HFF-Myc (cell line): ENCODE measurements at places on chromosomes 12 and 14.
A peak's percentile ranks its signal among the peaks of the same experiment; 100 is the strongest.

DNA sequence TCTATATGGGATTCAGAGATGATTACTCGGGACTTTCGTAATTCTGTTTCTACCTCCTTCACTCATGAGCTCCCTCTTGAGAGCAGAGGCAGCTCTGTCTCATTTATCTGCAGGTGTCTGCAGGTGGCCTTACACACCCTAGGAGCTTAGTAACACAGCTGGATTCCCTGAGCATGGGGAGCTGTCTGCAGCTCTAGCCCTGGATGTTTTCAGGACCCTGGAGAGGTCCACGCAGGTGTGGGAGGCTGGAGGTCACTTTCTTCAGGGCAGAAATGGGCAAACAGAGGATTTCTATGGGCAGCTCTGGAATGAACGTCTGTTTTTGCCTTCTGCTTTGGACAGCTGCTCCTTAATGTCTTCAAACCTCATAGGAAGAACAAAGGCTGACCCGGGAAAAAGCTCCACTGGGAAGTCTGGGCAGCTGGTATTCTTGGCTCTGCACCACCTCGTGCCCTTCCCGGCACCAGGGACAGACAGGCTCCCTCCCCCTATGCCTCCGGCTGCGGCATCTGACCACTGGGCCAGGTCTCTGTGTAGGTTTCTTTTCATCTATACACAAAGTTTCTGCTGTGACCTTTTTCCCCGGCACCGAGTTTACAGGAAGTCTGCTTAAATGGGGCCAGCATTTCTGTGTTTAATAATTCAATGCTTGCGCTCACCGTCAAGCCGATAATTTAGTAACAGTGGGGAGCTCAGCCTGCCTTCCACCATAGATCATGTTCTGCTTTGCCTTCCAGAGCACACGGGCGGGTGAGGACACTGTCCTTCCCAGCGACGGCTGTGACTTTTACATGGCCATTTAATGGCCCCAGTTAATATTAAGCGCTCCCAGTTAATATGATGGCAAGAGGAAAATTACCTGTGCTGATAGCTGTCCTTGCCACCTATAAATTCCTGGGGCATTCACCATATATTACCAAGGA, 320.2 kb upstream of the SFSWAP start:
- DNase-seq, result no peak

GRCh38 chr12:121443911-121444841, 44.3 kb downstream of the RNF34 start:
- DNase-seq, result no peak

DNA sequence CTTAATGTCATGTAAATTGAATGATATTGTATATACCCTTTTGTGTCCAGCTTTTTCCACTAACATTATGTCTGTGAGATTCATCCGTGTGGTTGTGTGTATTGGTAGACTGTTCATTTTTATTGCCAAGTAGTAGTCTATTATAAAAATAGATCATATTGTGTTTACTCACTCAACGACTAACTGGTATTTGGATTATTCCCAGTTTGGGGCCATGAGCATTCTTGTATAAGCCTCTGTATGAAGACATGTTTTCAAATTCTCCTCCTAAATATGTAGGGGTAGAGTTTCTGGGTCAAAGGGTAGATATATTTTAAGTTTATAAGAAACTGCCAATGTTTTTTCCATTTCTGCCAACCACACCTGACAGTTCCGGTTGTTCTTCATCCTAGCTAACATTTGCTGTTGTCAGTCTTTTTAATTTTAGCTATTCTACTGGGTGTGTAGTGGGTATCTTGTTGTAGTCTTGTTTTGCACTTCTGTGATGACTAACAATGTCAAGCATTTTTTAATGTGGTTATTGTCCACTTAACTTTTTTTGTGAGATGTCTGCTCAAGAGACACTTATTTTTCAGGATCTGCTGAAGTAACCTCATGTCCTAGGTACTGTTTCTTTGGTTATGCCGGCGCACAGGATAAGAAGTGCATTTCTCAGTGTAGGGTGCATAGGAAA, 93.2 kb downstream of the DACT1 start:
- DNase-seq, result no peak

DNA sequence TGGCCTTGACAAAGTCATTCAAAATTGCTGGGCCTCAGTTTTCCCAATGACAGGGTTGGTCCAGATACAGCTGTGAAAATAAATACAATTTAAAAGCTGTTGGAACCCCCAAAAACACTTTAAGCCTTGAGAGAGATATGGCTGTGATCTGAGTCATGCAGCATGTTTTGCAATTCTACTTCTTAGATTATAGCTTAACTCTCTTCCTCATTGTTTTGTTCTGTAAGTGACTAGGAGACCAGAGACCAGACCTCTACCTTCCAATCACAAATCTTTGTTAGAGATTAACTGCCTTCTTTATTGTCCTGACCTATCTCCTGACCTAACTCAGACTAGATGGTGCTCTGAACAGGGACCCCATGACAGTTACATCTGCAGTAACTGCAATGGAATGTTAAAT, 198.1 kb downstream of the STXBP6 start:
- DNase-seq, result no peak

- DNase-seq, result no peak
Measured at GRCh38 chr14:65676361-65677014, 264.0 kb downstream of the FUT8 start.

DNA sequence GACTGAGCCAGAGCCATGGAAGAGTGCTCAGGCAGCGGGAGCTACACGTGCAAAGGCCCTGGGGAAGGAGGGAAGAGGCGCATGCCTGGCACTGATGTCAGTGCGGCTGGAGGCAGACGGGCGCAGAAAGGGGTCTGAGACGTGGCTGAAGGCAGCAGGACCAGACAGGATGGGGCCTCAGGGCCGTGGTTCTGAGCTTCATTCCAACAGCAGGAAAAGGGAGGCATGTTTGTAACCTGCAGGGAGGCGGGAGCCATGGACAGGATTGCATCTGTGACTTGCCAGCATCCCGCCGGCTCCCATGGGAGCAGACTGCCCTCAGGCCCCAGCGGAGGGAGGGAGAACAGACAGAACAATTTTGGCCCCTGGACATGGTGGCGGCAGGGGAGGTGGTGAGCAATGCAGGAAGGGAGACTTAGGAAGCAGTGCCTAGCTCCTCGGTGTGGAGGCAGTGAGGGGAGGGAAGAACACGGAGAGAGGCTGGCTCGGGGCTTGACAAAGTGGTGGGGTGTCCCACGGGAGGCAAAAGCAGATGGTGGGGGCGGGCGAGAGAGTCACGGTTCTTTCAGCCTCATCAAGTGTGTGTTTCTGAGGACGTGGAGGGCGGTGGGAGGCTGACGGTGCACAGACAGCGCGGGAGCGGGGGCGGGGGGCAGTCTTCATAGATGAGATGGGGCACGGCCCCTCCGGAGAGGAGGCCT, 33.3 kb upstream of the INF2 start:
- DNase-seq, result no peak

- no peak for DNase-seq
Measured at GRCh38 chr14:74483321-74483720, 9.8 kb downstream of the NPC2 start.

DNA sequence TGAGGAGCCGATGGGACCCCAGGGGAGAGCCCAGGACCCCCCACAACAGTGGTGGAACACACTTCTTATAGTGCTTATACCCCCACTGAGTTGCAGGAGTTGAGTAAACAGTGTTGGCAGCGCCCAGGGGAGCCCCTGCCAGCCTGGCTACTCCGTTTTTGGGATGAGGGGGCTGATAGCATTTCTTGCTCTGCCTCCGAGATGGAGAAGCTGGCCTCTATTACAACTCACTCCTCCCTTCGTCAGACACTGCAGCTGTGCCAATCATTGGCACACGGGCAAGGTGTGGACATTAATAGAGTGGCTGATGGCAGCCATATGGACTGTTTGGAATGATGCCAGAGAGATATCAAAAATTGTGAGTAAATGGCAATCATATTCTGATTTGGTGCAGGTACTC, 94.9 kb upstream of the TMPO start:
- DNase-seq, result no peak

DNA sequence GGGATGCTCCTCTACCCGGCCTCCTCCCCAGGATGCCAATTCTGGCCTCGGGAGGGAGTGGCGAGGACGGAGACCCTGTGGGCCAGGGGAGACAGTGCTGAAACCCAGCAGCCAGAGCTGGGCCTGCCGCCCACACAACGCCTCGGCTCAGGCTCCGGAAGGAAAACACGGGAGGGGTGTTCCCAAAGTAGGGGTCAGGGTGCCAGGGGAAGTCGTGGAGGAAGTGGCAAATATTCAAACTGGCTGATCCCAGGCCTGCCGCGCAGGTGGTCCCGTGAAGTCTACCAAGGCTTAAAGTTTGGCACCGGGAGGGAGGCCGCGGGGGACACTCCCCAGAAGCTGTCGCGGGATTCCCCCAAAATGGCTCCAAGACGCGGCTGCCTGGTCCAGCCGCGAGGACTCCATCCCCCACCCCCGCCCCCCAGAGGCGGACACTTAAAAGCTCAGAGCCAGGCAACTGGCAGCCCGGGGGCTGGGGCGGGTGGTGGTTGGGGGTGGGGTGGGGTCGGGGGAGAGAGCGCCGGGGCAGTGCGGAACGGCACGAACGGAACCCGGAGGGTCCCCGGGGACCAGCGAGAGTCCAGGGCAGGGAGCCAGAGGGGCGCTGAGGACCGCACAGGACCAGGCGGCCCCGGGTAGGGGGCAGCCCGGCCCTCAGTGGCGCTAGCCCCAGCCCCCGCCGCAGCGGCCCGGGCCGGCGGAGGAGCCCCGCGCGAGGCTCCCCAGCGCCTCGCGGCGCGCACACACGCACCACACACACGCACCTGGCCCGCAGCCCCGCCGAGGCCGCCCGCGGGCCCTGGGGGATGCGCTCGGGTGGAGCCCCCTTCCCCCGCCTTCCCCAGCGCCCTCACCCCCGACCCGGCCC, 20.0 kb downstream of the BEGAIN start:
- DNase-seq, result no peak

GRCh38 chr14:95535226-95536021, 574 bp downstream of the GLRX5 start:
- DNase-seq, result no peak

DNA sequence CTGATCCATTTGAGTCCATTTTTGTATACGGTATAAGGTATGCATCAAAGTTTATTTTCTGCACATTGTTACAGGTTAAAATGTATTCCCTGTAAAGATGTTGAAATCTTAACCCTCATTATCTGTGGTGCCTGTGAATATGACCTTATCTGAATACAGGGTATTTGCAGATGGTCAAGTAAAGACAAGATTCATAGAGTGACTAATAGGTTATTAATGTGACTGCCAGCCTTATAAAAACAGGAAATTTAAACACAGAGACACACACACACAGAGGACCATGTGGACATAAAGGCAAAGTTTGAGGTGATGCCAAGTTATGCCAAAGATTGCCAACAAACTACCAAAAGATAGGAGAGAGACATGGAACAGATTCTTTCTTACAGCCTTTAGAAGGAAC, 347.2 kb upstream of the DCN start:
- DNase-seq, result no peak

- DNase-seq, result no peak
Measured at GRCh38 chr12:61412201-61412600, 848.0 kb upstream of the USP15 start.

DNA sequence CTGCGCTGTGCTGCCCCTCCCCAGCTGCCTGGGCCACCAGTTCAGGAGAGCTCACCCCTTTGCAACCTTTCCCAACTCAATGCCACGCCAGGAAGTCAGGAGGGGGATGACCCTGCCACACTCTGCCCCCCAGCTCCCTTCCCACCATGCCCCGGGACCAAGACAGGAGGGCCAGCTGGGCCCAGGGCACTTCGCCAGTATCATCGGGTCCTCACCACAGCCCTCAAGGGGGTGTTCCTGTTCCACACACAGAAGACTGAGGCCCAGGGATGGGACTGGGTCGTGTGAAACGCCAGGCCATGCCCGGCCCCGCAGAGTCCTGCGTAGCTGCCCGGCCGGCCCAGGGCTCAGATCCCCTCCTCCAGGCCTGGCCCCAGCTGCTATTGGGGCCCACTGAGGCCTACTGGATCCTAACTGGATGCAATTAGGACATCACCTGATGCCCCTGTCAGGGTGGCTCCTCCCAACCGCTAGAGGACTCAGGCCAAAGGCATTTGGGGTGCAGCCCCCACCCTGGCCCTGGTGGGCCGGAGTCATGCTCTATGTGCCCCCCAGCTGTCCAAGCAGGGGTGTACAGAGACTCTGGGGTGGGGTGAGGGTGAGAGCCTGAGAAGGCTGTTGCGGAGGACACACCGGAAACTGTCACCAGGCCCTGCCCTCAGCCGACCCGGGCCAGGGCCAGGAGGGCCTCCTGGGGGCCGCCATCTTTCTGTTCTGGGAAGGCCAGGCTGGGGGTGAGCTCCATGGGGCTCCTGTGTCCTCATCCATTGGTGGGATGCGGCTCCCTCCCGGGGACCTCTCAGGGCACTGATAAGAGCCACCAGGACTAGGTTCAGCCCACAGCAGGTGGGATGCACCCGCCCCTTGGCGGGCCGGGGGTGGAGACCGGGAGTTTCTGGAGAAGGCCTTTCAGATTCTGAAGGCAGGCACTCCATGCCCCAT, 29.3 kb upstream of the ANKRD9 start:
- no peak for DNase-seq

GRCh38 chr14:80049055-80049454, 162.2 kb downstream of the DIO2 start:
- DNase-seq, result no peak

GRCh38 chr14:46782281-46782680, 130.7 kb upstream of the RPL10L start:
- no peak for DNase-seq

- DNase-seq, result no peak
Measured at GRCh38 chr12:97912943-97913342, 450.3 kb downstream of the RMST start.

GRCh38 chr14:24943024-24943423, 106.9 kb downstream of the STXBP6 start:
- DNase-seq, result peak; percentile 60

DNA sequence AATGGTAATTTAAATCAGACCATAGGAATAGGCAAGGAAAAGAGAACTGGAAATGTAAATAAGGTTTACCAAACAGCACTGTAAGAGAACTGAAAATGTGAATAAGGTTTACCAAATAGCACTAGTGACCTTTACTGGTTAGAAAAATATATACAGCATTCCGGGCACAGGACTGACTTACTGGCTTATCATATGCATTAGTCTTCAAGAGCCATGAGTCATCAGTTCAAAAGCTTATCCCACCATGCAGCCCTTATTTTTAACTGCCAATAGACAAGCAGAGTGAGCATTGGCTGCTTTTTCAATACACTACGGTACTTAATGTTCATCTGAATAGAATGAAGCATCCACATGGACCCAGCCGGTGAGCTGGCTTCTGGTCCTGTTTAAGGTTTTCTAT, 13.0 kb upstream of the NELL2 start:
- no peak for DNase-seq

- peak; percentile 85 for DNase-seq
Measured at GRCh38 chr14:100747021-100747586, 20.4 kb downstream of the DLK1 start.
